ENCODE measurements at places on chromosomes 7 and 10.

DNA sequence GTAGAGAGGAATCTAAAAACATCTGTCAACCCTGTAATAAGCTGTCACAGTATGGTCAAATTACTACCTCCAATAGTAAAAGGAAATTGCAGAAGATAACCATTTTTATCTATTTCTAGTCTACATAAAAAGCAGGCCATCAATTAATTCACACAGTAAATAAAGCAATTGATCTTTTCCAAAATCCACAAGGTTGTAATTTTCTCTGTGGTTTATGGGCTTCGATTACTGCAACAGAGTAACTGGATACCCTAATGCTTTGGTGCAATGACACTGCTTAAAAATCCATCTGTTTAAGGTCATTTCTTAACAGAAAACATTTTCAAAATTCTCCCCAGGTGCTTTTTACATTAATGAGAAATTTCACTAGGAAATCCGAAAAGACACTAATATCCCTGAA is 23.9 kb downstream of the ESYT2 start:
- no peak overlapping the region for H3K4me3 ChIP-seq
- peaks cover 22% of the 10 kb centered on the region for H3K4me1 ChIP-seq
- DNase-seq, result no peak
- no peaks in the 10 kb centered on the region for H3K27me3 ChIP-seq
- H3K27ac ChIP-seq, result peak overlapping the region; percentile 13

DNA sequence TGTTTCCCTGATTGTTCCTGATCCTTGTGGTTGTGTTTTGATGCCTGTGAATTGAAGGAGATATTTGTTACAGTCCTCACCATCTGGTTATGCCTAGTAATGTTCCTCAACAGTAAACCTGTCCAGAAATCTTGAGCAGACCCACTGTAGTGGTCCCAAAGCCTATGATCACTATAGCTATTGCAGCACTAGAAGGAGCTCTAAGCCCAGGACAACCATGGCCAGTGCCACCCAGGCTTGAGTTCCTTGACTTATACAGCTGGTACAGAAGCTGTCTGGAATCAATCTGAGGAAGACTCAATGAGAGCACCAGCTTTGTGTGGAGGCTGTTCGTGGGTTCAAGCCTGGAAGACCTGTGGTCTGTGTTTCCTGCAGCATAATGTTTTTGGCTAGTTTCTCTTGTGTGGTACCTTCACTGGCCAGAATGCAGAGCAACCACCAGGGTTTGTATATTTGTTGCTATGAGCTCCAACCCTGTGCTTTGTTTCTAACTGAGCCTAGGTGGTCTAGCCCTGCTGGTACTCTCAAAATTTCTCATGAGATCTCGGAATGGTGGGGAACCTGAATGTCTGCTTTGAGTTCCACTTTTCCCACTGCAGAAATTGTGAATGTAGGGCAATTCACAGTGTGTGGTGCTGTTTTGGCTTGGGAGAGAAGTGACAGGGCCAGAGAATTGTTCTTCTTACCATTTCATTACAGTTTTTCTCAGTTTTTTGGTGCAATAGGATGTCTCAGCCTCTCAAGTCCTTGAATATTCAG is 355.2 kb downstream of the SUGCT start:
- no peaks in the 10 kb centered on the region for H3K27me3 ChIP-seq
- H3K36me3 ChIP-seq, result no peaks in the 10 kb centered on the region
- no peaks in the 10 kb centered on the region for H3K4me1 ChIP-seq
- no peak overlapping the region for H3K4me3 ChIP-seq

- H3K4me1 ChIP-seq, result no peaks in the 10 kb centered on the region
- no peak for DNase-seq
- H3K36me3 ChIP-seq, result no peaks in the 10 kb centered on the region
- no peak overlapping the region for H3K4me3 ChIP-seq
Observed at GRCh38 chr7:131505636-131506557, 50.5 kb downstream of the PODXL start.

DNA sequence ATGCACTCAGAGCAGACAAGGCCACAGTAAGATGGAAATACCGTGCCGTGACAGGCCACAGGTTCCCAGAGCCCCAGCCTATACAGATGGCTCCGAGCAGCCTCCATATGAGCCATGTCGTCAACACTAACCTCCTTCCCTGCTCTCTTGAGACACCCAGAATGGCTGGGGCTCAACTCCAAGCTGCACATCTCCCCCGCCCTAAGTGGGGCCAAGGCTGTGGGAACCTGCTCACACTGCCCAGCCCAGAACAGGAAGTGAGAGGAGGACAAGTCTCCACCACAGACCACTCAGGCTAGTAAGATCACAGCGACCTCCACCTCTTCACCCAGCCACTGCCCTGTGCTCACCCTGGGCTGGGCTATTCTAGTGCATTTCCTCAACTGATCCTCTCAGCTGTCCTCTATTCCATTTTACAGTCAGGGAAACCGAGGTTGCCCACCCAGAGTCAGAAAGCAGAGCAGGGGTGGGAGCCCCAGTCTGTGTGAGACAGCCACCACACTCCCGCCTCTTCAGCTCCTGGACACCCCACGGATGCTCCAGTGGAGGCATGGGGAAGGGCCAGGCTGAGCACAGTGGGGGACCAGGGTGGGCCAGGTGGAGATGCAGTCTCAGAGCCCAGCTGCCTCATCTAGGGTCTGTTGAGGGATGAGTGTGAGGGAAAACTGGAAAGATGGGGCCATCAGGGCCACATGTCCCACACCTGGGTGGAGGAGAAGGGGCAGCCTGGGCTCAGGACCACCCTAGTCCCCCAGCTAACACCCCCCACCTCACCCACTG is 11.6 kb downstream of the GRID1 start:
- H3K36me3 ChIP-seq, result no peaks in the 10 kb centered on the region
- no peak overlapping the region for H3K4me3 ChIP-seq
- no peaks in the 10 kb centered on the region for H3K4me1 ChIP-seq
- H3K27me3 ChIP-seq, result no peaks in the 10 kb centered on the region
- no peak for DNase-seq

DNA sequence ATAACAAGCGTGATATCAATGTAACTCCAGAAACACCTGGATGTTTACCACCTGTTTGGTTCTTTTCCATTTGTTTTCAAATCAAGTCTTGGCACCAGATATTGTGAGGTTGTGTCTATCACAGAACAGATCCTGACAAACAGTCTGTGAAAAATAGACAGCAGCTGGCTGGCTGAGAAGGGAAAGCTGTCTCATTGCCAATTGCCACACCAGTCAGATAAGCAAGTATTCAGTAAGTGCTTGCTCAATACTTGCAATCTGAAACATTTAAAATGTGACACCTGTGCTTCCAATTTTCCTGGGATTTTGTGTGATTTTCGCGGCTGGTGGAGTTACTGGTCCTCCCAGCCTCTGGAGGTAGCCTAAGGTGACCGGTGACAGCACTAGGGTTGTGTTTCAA is 147.9 kb upstream of the MYO3A start:
- DNase-seq, result no peak
- no peaks in the 10 kb centered on the region for H3K4me1 ChIP-seq
- H3K36me3 ChIP-seq, result no peaks in the 10 kb centered on the region
- no peak overlapping the region for H3K4me3 ChIP-seq
- H3K27ac ChIP-seq, result no peak overlapping the region
- peaks cover 11% of the 10 kb centered on the region for H3K27me3 ChIP-seq

- DNase-seq, result no peak
- peaks cover 6% of the 10 kb centered on the region for H3K4me1 ChIP-seq
- H3K36me3 ChIP-seq, result no peaks in the 10 kb centered on the region
- no peak overlapping the region for H3K4me3 ChIP-seq
- H3K27me3 ChIP-seq, result no peaks in the 10 kb centered on the region
Observed at GRCh38 chr10:14086596-14086995, 244.1 kb downstream of the FRMD4A start.

DNA sequence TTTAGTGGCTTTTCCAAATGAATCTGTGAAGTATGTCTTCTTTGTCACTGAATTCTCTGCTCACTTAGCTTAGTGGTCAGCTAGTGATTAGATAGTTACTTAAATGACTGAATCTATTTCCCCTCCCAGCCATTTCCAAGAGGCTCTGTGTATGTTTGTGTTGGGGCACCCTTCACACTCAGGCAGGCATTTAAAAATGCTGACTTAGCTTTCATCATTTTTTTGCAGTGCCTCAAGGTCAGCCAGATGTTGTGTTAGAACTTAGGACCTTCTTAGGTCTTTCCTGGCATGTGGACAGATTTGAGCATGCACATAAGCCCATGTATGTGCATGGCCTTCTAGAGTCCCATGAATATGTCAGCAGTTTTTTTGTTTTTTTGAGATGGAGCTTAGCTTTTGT is 25.4 kb upstream of the HHEX start:
- no peaks in the 10 kb centered on the region for H3K27me3 ChIP-seq
- H3K4me1 ChIP-seq, result no peaks in the 10 kb centered on the region
- H3K27ac ChIP-seq, result no peak overlapping the region
- no peak for DNase-seq

- no peak for DNase-seq
- no peaks in the 10 kb centered on the region for H3K4me1 ChIP-seq
- no peak overlapping the region for H3K4me3 ChIP-seq
- no peaks in the 10 kb centered on the region for H3K36me3 ChIP-seq
Observed at GRCh38 chr10:110113670-110114337, 93.6 kb upstream of the MXI1 start.

DNA sequence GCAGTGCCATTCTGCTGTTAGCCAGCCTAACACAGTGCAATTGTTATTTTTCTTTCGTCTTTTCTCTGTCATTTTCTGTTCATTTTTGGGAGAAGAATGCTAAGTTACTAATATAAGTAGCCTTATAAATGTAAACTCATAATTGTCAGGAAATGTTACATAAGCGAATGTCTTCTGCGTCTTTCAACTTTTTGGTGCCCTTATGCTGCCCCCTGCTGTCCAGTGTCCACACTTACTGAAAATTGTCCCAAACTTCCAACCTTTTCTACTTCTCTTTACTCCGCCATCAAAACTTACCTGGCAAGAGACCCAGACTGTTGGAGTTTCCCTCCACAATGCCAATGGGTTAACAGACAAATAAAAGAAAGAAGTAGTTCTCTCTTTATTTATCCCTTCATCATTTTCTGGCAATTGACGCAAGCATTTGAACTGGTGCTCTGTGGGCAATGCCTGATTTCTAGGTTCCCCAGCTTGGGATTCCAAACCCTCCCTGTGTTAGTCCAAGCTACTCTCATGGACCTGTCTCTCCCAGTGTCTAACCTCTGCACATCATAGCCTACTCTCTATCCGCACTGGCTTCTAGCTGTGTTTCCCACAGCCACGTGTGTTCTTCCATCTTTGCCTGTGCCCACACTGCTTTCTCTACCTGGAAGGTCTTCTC is 21.0 kb upstream of the EPC1 start:
- H3K36me3 ChIP-seq, result no peaks in the 10 kb centered on the region
- no peak overlapping the region for H3K27ac ChIP-seq
- H3K4me3 ChIP-seq, result no peak overlapping the region
- no peaks in the 10 kb centered on the region for H3K27me3 ChIP-seq
